ENCODE measurements at places on chromosomes 12 and 14.
A peak's percentile ranks its signal among the peaks of the same experiment; 100 is the strongest.

- DNase-seq = no peak
Measured at GRCh38 chr14:86799244-86799647, 1193.7 kb downstream of the GALC start.

DNA sequence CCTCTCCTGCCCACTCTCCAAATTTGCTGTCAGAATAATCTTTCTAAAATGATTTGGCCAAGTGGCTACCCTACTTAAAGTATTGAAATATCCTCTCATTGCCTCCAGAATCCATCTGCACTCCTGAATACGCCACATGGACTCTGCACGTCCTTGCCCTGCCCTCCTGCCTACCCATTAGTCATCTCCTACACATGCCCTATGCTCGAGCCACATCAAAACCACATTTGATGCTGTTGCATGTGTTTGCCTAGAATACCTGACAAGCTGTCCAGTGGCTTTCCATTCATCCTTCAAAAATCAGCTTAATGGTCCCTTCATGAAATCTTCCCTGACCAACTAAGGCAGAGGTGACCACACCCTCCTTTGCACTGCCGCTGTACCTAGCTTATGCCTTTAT lies 17.0 kb downstream of the VCPKMT start:
- no peak for DNase-seq

- DNase-seq = no peak
Measured at GRCh38 chr14:60658909-60659585, 9.8 kb upstream of the SIX1 start.

DNA sequence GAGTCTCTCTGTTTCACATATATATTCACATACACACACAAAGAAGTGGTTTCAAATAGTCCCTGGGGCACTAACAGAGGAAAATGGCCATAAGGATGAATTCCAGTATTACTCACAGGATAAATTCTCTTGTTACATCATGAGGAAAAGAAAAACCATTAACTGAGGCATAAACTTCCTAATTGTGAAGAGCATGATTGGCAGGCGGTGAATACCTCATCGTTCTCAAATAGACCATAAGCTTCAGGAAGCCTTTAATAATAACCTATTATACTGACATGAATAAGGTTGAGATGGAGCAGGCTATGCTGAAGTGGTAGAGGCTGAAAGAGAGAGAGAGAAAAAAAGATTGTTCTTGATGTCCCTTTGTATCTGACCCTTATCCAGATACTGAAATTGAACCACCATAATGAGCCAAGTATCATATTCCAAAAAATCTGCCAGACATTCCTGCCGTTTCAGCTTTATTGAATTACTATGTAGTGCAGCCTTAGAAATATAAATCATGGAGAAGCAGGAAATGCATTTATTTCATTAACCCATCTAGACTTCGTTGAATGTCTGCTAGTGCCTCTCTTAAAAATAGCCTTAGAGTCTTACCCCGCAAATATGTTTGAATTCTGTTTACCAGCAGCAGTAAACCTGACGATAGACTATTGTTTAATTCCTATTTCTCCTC lies 86.8 kb downstream of the NUAK1 start:
- DNase-seq = no peak

- no peak for DNase-seq
Measured at GRCh38 chr12:71744522-71745300, 10.0 kb upstream of the RAB21 start.

DNA sequence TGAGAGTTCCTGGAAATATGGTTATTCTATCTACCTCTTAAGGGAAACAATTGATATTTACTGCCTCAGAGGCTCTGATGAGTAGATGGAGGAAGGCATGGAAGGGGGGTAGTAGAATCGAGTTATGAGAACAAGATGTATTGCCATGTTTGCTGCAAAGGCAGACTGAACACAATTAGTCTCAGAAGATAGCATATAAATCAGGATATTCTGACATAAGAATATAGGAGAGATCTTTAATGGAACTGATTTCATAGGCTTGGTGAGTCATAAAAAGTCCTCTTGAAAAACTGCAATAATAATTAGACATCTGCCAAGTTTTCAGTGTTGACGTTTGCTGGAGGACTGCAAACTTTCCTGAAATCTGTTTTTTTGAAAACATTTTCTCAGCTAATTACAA lies 636.1 kb downstream of the TMTC2 start:
- no peak for DNase-seq

DNA sequence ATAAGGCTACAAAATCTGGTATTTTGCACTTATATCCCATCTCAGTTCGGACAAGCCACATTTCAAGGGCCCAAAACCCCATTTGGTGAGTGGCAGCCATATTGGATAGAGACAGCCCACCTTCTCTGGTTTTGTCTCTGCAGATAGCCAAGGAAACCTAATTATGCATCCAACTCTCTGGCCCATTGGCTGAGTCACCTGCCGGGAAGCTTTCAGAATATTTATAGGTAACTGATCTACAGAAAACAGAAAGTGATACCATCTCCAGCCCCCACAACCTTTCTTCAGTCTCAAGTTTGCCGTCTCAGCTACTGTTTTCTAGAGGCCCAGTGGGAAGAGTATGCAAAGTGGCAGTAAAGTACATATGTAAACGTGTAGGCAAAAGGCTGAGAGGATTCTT lies 33.7 kb upstream of the PPP1CC start:
- peak; percentile 83 for DNase-seq

DNA sequence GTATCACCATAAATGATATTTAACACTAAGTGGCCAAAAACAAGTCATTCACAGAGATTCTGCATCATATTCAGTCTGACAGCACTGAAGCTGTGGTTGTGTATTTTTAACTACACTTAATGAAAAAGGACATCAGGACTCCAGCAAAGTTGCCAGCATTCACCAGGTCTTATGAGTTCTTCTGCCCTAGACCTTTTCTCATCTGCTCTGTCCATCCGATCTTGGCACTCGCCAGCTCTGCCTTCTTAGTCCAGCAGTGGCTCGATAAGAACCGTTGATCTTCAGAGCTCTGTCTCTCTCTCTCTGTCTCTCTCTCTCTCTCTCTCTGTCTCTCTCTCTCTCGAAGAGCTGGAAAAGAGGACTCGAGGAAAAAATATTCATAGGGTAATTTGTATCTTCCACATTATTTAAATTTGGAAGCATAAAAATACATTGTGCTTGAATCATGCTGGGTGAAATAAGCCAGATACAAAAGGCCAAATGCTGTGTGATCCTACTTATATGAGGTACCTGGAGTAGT lies 232.2 kb downstream of the FBXL14 start:
- no peak for DNase-seq

DNA sequence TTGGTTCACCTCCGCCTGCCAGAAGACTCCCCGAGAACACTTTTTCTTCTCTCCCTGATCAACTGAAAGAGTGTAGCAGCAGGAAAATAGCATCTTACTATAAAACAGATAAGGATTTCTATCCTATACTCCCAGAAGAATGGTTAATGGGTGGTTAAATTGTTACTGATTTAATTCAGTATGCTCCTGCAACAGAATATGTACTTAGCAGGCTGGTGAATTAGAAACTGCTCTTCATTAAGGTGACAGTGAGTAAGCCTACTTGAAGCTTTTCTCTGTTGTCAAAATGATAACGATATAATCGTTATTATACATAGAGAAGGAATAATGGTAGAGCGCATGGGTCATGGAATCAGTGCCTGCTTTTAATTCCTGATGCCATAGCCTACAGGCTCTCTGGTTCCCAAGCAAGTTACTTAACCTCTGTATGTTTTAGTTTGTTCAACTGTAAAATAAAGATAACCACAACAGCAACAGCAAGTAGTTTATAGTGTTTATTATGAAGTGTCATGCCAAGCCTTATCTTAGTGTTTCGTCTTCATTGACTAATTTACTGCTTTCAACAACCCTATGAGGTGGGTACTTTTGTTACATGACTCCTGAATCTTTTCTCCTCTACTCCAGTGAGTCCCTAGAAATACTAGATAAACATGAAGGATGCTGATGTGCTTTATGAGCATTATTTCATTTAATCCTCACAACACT lies 392.6 kb downstream of the CCDC91 start:
- DNase-seq = no peak

DNA sequence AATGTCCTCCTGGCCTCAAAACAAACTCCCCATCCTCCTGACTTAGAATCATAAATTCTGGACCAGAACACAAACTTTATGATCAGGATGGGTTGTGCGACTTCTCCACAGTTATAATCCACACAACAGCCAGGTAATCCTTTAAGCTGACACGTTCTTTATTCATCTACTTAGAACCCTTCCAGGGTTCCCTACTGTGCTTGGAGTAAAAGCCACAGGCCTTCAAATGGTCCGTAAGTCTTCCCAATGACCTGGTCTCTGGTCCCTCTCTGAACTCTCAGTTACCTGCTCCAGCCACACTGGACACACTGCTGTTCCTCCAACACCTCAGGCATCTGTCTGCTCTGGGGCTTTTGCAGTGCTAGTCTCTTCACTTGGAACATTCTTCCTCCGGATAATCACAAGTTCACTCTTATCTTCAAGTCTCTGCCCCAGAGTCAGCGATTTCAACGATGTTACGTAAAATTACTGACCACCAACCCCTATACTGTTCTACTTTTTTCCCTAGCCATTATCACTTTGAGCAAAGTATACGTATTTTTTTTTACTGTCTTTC lies 1.7 kb upstream of the RNASE7 start:
- DNase-seq = no peak

GRCh38 chr12:94404854-94405253 lies 54.8 kb downstream of the CEP83 start:
- DNase-seq = no peak

GRCh38 chr12:104339663-104340062 lies 36.1 kb downstream of the EID3 start:
- DNase-seq = no peak

DNA sequence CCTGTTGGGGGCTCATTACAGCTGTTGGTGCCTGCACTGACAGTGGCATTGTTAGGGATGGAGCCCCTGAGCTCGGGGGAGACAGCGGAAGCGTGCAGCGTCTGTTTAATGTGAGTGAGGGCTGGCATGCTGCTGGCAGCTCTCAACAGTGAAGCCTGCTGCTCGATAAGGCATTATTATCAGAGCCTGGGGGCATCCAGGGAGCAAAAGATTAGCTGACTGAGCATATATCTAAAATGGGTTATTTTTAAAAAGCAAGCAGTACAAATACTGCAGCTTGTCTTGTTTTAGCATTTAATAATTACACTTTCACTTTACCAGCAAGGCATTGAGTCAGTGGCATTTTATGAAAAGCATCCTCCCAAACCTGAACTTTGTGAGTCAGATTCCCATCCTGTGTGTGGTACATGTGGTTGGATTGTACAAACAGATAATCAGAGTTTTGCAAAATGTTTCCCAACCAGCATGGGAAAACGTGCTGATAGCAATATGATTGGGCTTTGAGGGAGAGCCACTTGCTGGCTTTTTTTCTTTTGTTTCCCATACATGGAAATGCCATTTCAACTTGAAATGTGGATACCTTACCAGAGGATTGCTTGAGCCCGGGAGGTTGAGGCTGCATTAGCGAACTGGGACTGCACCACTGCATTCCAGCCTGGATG lies 150.8 kb downstream of the PRKCH start:
- DNase-seq = peak; percentile 74

GRCh38 chr12:120498870-120499515 lies 3.1 kb downstream of the DYNLL1 start:
- no peak for DNase-seq

- no peak for DNase-seq
Measured at GRCh38 chr14:76887191-76887590, 61.0 kb downstream of the LRRC74A start.

DNA sequence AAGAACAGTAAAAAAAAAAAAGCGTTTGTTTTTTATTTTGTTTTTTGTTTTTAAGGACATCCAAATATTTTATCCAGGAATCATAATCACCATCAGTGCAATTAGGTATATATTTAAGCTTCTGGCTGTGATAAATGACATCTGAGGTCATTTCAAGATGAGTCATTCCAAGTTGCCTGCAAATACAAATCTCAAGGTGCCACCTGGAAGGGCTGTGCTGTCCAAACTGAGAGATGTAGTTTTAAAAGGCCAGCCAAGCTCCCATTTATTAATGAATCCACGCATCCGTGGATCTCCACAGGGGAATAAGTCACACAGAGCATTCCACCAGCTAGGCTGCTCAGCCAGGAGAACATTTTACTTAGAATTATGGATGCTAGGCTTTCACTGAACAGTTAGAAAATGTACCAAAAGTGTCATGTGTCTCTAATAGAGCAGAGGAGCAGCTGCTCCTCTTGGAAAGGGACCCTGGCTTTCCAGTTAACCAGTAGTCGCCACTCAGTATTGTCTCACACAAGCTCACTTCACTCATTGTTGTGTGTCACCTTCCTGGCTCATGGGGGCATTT lies 1151.4 kb upstream of the TMEM132C start:
- DNase-seq = no peak

All from T-helper 2 cell treated with Interferon-gamma antibody and Interleukin-4, amounts not matched to agents 5 μg/mL and 100 μg/mL, for 36 hours (primary cell).